ENCODE measurements at places on chromosomes 7 and 10. TPM values are rescaled to one million over a fixed set of nuclear protein-coding genes. Genes with fewer than 3 reads are reported as not detected.

- DNase-seq = no peak
Observed at GRCh38 chr10:6843894-6844650, 264.0 kb upstream of the PRKCQ start.

- DNase-seq = no peak
Observed at GRCh38 chr10:7027913-7028808, 382.7 kb downstream of the SFMBT2 start.

LGI1 gene
- total RNA-seq = not detected

RFC2 gene
- 38.6 TPM for total RNA-seq

- DNase-seq = no peak
Observed at GRCh38 chr7:78367280-78367773, 568.8 kb downstream of the PHTF2 start.

- no peak for DNase-seq
Observed at GRCh38 chr7:148944935-148945934, 61.1 kb upstream of the EZH2 start.

IFIT2 gene
- total RNA-seq = 40.8 TPM

RALA gene
- 58.1 TPM for total RNA-seq

GRCh38 chr10:34966040-34966439 lies 124.1 kb downstream of the CUL2 start:
- DNase-seq = no peak

- DNase-seq = no peak
Observed at GRCh38 chr7:95569720-95570119, 26.6 kb downstream of the PDK4 start.

- no peak for DNase-seq
Observed at GRCh38 chr7:145324081-145324480, 488.2 kb upstream of the TPK1 start.

DNA sequence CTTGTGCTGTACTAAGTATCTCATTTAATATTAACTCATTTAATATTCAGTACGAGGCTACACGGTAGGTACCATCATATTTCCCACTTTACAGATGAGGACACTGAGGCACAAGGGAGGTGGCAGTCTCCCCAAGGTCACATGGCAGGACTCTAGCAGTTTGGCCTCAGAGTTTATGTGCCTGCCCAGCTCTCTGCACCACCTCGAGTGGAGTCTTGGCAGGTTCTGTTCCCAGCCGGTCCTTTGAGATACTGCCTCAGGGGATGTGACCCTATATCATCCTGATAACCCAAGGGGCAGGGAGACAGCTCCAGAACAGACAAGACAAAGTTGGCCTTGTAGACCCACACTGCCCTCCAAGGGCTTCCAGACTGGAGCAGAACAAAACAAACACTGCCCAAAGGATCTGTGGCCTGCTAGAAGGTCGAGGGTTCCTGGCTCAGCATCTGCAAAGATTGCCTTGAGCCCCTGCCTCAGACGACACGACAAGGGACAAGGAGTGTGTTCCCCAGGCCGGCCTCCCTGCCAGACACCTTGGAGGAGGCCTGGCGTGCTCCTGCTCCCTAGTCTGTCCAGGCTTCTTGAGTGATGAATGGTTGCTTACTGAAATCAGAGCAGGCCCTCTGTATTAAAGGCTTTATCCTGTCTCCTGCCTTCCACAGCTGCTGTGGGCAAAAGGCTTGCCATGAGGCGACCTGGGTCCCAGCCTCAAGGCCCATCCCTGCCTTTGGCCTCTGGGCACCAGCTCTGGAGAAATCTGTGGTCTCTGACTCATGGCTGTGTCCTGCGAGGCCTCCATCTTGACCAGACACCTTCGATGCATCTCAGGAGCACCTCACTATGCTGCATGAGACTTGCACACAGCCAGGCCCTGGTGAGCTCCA lies 3.9 kb upstream of the PWWP2B start:
- no peak for DNase-seq

FERD3L gene
- not detected for total RNA-seq

DNA sequence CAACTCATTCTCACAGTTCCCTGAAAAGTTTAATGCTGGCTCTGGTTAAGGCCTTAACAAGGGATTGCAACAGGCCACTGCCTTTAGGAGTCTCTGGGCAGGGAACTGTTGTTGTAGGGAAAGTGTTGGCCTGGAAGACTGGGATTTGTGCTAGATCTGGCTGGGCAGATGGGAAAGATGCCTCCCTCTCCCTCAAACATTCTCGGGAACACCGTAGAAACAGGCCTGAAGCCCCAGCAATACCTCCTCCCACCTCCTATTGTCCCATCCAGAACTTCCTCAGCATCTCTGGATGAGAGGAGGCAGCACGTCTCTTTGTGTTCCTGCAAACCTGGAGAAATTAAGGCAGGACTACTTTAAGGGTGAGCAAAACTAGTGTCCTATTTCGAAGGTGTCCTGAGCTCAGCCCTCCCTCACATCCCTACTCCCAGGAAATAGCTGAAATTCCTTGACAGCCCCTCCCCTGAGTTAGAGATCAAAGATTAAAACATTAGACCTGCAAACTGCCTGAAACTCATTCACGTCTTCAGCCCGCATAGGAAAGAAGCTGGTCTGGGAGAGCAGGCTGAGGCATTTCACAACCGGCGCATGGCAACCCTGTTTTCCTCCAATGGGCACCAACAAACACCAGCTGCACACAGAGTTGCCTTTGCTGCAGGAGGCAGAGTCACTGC lies 10.9 kb upstream of the MAP3K8 start:
- DNase-seq = peak; percentile 80

Data from Calu3 (cell line).